ENCODE measurements at places on chromosomes 1 and 21. TPM values are rescaled to one million over a fixed set of nuclear protein-coding genes. Genes with fewer than 3 reads are reported as not detected.

- DNase-seq: no peak
Observed at GRCh38 chr1:96214982-96215381, 506.6 kb upstream of the PTBP2 start.

- DNase-seq: no peak
Observed at GRCh38 chr21:31837618-31838390, 35.0 kb upstream of the HUNK start.

GRCh38 chr1:11030865-11031264 is 16.2 kb downstream of the MASP2 start:
- no peak for DNase-seq

DNA sequence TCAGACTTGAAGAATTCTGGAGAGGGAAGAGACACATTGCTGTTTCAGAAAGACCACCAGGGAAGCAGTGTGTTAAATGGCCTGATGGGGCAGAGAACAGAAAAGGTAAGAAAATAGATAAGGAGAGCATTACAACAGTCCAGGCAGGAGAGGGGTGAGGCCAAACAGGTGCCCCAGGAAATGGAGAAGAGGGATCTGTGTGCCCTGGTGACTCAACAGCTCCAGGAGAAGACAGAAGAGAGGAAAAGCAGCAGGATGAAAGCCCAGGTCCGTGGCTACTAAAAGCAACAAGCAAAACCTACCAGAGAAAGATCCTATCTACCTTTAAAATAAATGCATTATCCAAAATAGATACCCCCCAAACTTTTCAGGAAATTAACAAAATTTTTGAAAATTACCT is 9.2 kb downstream of the TP53BP2 start:
- DNase-seq: no peak

DNA sequence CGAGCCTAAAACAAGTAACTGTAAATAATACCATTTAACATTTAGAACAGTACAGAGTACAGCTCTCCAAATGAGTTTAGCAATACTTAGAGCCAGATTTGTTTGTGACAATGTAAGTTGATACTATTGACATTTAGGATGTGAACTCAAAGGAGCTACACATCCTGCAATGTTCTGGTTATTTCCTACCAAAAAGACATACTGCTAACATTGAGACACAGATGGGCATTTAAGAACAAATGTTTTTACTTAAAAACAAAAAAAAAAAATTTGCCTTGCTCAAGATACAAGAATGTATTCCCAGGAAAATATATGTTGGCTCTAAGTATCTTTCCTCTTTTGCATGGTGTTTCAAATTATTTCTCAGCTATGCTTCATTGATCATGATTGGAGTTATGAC is 1464.8 kb upstream of the PRMT6 start:
- no peak for DNase-seq

DNA sequence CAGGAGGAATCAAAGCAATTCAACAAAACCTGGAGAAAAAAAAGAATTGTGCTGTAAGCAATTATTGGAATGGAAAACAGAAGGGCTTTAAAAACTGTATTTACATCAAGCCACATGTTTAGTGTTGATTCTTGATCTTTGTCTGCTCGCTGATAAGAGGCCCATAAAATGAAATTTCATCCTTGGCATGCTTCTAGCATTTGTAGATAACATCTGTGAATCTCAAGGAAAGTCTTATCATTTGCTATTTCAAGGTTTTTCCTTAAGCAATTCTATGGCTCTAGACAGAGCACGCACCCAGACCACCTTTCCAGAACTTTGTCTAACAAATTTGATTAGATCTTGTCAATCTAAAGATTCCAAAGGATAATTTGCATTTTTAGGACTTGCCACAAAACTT is 181.0 kb upstream of the FGGY start:
- no peak for DNase-seq

- DNase-seq: no peak
Observed at GRCh38 chr1:11796036-11796828, 9.5 kb downstream of the MTHFR start.

DNA sequence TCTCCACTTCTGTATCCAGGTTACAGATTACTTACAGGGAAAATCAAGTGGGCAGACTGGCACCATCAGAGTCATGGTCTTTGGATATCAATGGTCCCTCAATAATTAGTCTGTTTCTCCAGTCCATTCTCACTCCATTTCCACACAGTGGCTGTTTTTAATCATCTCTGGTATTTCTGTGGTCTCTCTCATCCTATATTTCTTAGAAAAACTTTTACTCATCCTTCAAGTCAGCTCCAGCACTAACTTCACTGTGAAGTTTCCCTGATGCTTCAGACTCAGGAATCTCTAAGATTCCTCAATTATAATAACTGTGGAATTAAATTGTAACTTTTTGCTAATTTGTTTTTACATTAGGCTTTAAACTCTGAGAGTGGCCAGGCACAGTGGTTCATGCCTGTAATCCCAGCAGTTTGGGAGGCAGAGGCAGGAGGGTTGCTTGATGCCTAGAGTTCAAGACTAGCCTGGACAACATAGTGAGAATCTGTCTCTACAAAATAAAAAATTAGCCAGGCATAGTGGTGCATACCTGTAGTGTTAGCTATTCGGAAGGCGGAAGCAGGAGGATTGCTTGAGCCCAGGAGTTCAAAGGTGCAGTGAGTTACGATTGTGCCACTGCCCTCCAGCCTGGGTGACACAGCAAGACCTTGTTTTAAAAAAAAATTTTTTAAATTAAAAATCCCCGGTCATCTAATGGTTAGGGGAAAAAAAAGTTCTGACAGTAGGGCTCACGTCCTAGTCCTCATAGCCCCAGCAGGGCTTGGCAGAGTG is 10.6 kb downstream of the CD160 start:
- no peak for DNase-seq

- no peak for DNase-seq
Observed at GRCh38 chr1:92125204-92125603, 45.1 kb downstream of the BTBD8 start.

DNA sequence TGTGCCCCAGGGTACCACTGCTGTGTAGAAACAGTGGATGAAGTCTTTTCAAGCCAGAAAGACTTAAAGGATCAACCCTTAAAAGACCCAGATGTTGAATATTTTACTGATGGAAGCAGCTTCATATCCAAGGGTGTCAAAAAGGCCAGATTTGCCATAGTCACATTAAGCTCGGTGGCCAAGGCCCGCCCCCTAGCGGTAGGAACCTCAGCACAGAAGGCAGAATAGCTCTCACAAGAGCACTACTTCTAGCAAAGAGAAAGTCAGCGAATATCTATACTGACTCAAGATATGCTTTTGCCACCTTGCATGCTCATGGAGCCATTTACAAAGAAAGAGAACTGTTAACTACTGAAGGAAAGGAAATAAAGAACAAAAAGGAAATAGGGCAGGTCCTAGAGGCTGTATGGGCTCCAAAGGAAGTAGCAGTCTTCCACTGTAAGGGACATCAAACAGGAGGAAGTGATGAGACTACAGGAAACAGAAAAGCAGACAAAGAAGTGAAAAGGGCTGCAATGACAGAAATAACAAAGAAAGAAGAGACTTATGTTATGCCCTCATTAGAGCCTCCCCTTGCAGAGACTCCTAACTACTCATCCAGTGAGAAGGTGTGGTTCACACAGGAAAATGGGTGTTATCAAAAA is 90.5 kb downstream of the LIPI start:
- peak; percentile 65 for DNase-seq

DNA sequence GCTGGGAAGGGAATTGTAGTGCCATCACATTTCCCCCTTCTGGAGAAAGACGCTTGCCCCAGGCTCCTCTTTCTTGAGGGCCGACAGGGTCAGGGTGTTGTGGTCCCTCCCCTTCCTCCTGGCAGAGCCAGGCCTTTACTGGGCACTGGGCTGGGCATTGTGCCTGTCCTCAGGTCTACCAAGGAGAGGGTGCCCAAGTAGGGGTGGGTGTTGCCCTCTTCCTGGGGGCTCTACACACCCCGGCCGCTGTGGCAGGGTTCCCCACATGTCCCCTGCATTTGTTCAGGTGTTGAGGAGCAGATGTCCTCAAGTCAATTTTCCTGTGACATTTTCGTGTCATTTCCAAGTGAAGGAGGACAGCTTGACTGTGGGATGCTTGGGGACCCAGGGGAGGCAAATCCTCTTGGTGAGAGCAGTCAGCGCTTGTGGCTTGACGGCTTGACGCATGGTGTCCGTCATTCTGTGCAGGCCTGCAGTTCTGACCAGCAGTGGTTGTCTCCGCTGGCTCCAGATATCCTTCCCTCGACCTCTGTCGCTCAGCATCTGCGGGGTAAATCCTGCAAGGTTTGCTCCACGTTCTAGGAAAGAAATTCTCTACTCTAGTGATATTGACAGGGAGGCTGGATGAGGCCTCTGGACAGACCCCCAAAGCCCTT is 181.9 kb upstream of the VAMP3 start:
- DNase-seq: no peak

DNA sequence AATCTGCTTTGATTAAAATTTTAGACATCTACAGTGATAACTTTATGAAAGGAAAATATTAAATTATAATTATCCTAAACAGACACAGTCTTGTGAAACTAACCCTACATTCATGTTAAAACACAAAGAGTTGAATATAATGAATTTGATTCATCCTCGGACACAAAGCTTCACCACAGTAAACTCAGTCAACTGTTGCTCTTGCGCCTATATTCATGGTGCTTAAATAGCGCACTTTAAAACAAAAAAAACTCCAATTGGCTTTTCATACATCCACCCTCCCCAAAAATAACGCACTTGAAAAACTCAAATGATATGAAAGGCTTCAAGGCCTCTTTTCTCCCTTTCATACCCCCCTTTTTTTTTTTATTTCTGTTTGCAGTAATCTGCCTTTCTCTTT is 260.3 kb downstream of the FAF1 start:
- no peak for DNase-seq

DNA sequence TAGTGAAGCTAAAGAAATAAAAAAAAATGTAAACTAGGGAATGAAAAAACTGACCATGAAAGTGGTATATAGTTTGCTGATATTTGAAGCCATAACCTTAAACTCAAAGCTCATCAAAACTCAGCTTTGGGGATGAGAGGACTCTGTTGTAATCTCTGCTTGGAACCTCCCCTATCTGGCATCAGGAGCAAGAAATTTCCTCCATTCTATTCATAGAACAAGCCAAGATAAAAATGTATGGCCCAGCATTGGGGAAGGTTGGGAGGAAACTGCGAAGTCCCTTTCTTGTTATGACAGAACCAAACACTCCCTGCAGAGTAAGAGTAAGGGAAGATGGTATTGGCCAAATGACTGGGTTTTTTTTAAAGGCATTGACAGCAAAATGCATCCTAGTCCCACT is 35.6 kb downstream of the MCOLN2 start:
- no peak for DNase-seq

DNA sequence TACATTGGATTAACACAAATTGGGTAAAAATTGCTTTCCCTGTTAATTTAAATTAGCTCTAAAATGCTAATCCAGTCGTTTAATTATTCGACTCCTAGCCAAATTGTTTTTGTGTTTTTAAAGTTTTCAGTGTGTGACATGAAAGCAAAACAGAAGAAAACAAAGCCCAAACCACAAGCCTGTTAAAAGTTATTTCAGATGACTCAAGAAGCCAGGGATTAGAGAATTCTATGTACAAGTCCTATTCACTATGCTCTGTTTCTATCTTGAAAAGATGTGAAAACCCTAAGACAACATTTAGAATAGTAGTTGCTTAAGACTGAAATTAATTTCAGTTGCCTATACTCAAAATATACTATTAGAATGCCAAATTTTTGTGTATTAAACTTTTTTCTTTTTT is 294.8 kb upstream of the ADAMTS5 start:
- DNase-seq: no peak

DNA sequence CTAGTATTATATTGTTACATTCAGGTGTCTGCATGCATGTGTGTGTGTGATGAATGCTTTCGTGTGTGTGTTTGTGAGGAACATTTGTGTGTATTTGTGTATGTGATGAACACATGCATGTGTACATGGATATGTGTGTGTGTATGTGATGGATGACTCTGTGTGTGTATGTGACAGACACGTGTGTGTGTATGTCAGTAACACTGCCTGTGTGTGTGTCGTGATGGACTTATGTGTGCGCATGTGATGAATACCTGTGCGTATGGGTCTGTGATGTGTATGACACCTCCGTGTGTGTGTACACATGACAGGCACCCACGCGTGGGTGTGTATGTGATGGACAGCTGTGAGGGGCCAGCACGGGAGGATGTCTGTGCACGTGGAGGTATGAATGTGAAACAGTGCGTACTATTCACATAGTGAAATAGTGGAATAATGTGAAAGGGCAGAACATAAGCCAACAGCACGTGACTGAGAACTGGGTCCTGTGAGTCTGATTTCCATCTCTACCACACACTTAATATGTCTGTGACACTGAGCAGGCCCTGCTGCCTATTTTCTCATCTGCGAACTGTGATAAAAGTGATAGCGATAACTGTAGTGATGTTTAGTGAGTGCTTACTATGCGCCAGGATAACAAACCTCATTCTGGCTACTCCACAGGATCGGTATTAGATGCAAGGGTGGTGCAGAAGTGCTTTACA is 41.8 kb upstream of the CSF3R start:
- DNase-seq: no peak

DNA sequence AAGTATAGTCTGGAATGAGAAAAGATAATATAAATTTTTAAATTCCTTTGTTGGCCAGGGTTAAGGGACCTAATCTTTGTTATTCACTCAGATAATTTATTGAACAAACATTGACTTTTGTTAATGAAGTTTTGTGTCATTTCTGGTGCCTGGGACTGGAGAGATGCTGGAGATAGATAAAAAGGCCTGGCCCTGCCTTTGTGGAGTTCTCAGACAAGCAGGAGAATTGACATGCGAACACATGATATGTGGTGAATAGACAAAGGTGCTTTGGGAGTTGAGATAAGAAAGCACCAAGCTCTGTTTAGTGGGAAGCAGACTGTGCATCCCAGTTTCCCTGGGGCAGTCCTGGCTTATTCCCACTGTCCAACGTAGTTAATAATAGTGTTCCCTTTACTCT is 8.5 kb downstream of the C1orf21 start:
- no peak for DNase-seq

DNA sequence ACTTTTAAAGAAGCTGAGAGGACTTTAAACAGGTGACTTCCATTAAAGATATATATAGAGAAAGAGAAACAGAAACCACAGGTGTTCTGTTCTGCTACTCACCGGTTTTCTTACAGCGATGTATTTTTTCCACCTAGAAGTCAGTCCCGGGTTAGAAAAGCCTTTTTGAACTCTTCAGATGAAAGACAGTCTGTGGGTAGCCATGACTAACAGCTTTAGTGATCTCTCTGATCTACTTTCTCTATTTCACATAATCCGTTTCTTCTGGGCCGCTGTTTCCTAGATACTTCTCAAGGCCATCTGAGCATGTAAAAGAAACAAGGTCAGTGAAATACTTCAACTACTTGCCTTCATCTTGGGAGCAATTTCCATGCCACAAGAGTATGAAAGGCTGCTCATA is 25.1 kb downstream of the WDR64 start:
- no peak for DNase-seq

GRCh38 chr1:19333587-19334354 is 21.6 kb downstream of the SLC66A1 start:
- no peak for DNase-seq

Gene S100A8
- total RNA-seq: 4.0 TPM

Gene SYPL2
- 1.9 TPM for total RNA-seq

Gene NTMT2
- not detected for total RNA-seq

Gene THEM5
- total RNA-seq: not detected

Gene RHBDL2
- 8.8 TPM for total RNA-seq
